ENCODE measurements at places on chromosomes 1 and 21.

DNA sequence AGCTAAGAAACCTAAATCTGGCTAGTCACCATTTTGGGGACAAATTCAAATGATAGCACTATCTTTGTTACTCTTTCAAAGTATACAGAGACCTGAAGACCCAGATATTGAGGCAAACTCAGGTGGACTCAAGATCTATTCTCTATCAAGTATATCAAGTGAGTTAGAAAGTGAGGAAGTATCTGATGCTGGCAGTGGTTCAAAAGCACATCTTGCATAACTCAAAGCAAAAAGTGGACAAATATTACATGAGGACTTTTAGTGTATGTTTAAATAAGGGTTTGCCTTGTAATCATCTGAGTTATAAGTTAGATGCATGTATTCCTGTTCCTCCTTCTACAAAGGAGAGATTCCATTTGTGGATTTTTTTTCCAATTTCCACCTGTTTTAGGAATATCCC is 338.4 kb downstream of the DISC1 start:
- H3K36me3 ChIP-seq: peaks cover 6% of the 10 kb centered on the region
- no peak for DNase-seq
- H3K27me3 ChIP-seq: no peaks in the 10 kb centered on the region
- no peak overlapping the region for H3K27ac ChIP-seq
- no peak overlapping the region for H3K4me3 ChIP-seq

DNA sequence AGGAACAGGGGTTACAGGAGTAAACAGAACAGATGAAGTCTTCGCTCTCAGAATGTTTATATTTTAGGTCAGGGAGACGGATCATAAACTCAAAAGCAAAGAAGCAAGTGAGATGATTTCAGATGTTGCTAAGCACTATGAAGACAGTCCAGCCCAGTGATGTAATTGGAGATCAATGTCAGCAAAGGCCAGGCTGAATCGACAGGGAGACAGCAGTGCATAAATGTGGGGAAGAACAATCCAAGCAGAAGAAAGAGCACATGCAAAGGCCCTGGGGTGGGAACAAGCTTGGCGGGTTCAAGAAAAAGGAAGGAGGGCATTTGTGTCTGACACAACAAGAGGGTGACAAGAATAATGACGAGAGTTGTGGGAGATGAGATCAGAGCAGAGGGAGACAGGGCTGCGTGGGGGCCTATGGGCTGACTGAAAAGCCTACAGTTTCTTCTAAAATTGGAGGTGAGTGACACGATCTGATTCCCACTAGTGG is 47.0 kb downstream of the TAS1R2 start:
- H3K4me1 ChIP-seq: no peaks in the 10 kb centered on the region
- DNase-seq: no peak
- no peak overlapping the region for H3K4me3 ChIP-seq
- H3K27ac ChIP-seq: no peak overlapping the region

DNA sequence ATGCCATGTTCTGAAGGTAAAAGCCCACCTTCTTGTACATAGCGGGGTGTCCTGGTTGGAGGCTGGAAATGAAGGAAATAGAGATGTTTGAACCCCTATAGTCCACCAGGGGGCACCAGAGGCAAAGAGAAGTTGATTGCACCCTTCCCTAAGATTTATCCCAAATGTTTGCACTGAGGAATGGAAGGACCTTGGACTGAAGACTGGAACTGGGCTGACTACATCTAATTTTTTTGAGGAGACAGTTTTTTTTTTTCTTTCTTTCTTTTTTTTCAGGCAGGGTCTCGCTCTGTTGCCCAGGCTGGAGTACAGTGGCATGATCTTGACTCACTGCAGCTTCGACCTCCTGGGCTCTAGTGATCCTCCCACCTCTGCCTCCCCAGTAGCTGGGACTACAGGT is 55.3 kb upstream of the EIF4G3 start:
- no peak for DNase-seq
- H3K36me3 ChIP-seq: peaks cover 88% of the 10 kb centered on the region
- no peaks in the 10 kb centered on the region for H3K27me3 ChIP-seq
- no peak overlapping the region for H3K27ac ChIP-seq

DNA sequence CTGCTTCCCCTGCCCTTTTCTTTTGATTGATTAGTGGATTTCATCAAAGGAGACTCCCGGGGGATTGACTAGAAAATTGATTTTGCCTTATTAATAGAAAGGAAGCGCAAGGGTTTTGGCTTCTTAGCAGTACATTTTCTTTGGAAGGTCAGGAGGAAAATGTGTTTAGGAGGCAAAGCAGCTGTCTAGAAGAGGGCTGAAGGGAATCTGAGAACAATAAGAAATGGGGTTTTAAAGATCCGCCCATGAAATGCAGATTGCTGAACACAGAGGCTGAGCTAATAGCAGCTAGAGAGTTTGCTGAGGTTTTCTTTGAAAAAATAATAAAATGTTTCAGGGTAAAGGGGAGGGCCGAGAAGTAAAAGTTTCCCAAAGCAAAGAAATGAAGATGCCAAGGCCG is 4.9 kb downstream of the SERTAD4 start:
- DNase-seq: no peak
- no peak overlapping the region for H3K27ac ChIP-seq
- H3K27me3 ChIP-seq: peaks cover 45% of the 10 kb centered on the region
- H3K36me3 ChIP-seq: no peaks in the 10 kb centered on the region

- no peaks in the 10 kb centered on the region for H3K36me3 ChIP-seq
- peaks cover 22% of the 10 kb centered on the region for H3K4me1 ChIP-seq
- no peak overlapping the region for H3K27ac ChIP-seq
- no peak for DNase-seq
- no peak overlapping the region for H3K4me3 ChIP-seq
Measured at GRCh38 chr1:244353551-244354091, 98.1 kb downstream of the ADSS2 start.

DNA sequence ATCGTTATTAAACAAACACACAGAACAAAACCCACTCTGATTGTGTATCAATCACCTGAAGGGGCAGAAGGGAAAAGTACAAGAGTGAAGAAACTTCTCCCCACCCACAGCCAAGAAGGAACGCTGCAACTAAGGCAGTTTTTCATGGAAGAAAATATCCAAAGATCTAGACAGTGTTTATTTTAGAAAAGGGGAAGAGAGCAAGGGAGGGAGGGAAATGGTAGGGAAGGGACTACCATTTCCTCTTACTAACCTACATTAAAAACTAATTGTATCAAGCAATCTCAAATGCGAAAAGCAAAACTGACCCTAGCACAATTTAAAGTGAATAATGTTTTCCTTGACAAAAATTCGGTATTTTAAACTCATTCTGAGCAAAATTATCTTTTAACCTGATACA is 3.5 kb downstream of the NRIP1 start:
- peaks cover 11% of the 10 kb centered on the region for H3K36me3 ChIP-seq
- DNase-seq: no peak
- H3K27ac ChIP-seq: peak overlapping the region; percentile 1
- H3K4me1 ChIP-seq: peaks cover 76% of the 10 kb centered on the region
- no peaks in the 10 kb centered on the region for H3K27me3 ChIP-seq
- H3K4me3 ChIP-seq: peak overlapping the region; percentile 1

GRCh38 chr1:202106340-202107254 is 16.1 kb upstream of the GPR37L1 start:
- DNase-seq: no peak
- H3K4me1 ChIP-seq: no peaks in the 10 kb centered on the region
- no peak overlapping the region for H3K27ac ChIP-seq
- H3K4me3 ChIP-seq: no peak overlapping the region
- H3K27me3 ChIP-seq: peaks cover 4% of the 10 kb centered on the region
- H3K36me3 ChIP-seq: no peaks in the 10 kb centered on the region

GRCh38 chr1:182050481-182051448 is 10.7 kb downstream of the ZNF648 start:
- H3K4me1 ChIP-seq: no peaks in the 10 kb centered on the region
- no peak for DNase-seq
- no peak overlapping the region for H3K4me3 ChIP-seq
- H3K27ac ChIP-seq: no peak overlapping the region

DNA sequence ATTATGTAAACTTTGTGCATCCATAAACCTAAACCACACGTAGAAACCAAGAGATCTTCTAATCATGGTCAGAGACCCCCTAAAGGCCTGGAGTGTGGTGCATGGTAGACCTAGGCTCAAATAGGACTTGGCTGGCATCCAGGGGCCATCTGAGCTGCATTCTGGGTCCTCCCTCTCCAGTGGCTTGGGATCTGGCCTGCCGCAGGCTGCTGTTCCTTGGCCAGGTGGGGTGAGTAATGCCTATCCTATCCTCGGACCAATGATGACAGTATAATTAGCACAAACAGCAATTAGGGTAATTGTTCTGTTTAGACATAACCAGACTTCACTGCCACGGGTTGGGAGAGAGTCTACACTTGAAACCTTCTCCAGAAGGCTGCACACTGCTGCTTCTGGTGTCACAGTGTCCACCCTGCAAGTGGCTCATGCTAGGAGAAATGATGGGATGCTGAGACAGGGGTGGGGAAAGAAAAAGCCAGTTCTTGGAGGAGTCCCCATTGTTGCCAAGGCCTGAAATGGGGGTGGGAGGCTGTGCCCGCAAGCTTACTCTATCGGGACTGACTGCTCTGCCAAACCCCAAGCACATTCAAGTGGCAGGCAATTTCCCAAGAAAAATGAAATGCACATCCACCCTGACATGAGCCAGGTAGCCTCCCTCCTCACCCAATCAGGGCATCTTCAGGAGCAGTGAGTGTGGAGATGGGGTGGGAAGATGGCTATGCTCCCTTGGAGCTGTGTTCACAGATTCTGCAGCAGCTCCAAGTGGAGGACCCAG is 12.5 kb upstream of the PKP1 start:
- H3K4me1 ChIP-seq: no peaks in the 10 kb centered on the region
- DNase-seq: no peak
- no peak overlapping the region for H3K27ac ChIP-seq
- no peaks in the 10 kb centered on the region for H3K36me3 ChIP-seq
- peaks cover 18% of the 10 kb centered on the region for H3K27me3 ChIP-seq
- no peak overlapping the region for H3K4me3 ChIP-seq

GRCh38 chr1:198156111-198156744 is 570 bp upstream of the NEK7 start:
- H3K36me3 ChIP-seq: peaks cover 10% of the 10 kb centered on the region
- no peaks in the 10 kb centered on the region for H3K27me3 ChIP-seq
- peak overlapping the region; percentile 89 for H3K27ac ChIP-seq
- peak; percentile 34 for DNase-seq

- H3K27ac ChIP-seq: no peak overlapping the region
- peaks cover 6% of the 10 kb centered on the region for H3K27me3 ChIP-seq
- no peaks in the 10 kb centered on the region for H3K36me3 ChIP-seq
- no peak for DNase-seq
- H3K4me1 ChIP-seq: no peaks in the 10 kb centered on the region
Measured at GRCh38 chr1:224774378-224774777, 155.1 kb upstream of the DNAH14 start.

- H3K27ac ChIP-seq: no peak overlapping the region
- H3K4me1 ChIP-seq: no peaks in the 10 kb centered on the region
- no peak overlapping the region for H3K4me3 ChIP-seq
- H3K36me3 ChIP-seq: no peaks in the 10 kb centered on the region
- no peak for DNase-seq
- peaks cover 3% of the 10 kb centered on the region for H3K27me3 ChIP-seq
Measured at GRCh38 chr1:220353229-220354012, 81.2 kb upstream of the RAB3GAP2 start.
